Cortex of kidney (tissue), 1 donor: ENCODE measurements at places on chromosomes 5 and 9.

DNA sequence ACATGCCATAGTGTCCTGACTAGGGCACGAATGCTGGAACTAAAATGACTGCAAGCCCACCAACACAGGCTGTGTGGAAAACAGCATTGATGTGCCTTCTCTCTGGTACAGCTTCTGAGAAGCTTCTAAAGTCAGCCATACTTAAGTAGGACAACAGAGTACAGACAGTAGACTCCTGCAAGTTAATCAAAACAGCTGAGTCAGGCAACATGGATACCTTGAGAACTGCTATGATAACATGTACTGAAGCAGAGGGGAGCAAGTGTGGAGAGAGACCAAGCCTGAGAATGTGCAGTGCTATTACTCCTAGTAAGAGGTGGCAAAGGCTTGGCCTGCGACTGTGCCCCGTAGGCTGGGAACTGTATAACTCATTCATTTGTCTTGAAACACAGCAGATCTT is 2.5 kb downstream of the ISCA1 start:
- no peak for DNase-seq

DNA sequence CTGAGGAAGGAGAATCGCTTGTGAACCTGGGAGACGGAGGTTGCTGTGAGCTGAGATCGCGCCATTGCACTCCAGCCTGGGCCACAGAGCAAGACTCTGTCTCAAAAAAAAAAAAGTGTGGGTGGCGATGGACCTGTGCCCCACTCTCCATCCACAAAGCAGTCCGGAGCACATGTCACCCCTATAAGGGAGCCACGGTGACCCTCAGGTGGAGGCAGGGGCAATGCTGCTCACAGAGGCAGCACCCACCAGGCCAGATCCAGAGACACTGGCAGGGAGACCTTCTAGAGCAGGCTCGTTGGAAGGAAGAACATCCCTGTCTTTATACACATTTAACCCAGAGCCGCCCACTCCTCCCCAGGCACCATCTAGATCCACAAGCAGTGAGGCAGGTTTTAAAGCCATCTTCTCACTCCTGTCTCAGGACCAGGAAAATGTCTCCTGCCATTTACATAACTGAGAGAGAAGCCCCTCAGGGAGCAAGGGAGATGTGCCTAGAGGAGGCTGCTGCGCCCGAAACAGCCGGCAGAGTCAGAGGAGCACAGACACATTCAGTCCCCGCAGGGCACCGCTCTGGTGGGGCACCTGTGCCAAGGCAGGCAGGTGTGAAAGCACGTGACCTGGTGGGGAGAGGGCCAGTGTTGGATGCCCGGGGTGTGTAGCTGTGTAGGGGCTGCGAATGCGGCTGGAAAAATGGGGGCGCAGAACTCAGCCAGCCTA is 31.6 kb upstream of the ADAMTS2 start:
- no peak for DNase-seq

DNA sequence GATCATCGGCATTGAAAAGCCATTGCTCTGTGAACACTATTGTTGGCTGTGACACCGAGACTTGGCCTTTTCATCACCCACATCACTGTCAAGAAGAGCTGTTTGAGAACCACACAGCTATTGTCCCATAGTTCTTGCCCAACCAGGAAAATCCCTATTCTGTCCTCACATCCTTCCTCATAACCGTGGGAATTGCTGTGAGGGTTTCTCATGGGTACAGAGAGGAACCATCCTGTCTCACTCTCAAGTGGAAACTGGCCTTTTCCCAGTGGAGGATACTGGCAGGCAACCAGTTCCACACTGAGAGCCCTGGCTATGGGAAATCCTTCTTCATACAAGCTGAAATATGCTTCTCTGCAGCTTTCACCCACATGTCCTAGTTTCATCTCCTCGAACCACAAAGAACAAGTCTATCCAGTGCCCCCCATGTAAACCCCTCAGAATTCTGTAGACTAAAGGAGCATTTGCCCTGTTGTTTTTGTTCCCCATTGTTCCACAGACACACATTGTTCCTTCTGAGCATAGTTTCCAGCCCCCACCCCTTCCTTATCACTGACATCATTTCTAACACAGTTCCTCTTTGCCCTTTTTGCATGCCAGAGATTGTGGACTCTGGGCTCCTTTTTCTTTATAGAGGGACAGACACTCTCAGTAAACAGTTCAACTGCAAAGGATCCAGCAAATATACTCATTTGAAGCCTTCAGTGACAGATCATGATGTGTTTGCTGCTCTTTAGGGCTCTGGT is 57.8 kb upstream of the C5orf46 start:
- DNase-seq: no peak

- DNase-seq: no peak
These were observed 126.0 kb downstream of the SLIT3 start for GRCh38 chr5:169174923-169175322.

DNA sequence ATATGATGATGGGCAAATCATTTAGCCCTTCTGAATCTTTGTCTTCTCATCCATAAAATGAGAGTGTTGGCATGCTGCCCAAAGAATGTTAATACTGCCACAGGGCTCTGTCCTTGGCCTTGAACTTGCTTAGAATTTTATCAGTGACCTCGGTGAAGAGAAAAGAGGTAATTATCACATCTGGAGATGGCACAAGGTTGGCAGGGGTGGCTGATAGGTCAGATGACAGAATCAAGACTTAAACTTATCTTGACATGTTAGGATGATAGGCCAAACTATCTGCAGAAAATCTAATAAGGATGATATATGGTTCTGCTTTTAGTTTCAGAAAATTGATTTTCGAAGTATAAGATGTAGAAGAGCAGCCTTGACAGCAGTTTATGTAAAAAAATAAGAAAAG is 599.1 kb upstream of the CLINT1 start:
- no peak for DNase-seq

DNA sequence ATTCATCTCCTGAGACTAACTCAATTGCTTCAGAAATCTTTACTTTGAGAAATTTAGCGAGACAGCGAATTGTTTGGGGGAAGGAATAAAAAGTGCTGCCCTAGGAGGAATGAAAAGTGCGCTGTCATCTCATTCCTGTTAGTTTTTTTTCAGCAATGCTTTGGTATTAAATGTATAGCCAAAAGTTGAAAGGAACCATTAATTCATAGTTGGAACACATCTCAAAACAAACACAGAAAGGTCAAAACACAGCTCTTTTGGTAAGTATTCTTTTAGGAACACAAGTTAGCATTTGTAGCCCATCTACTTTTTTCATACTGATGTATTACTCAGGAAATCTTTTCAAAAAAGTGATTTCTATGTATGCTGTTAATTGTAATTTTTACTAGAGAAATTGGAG is 109.1 kb downstream of the NNT start:
- DNase-seq: no peak

DNA sequence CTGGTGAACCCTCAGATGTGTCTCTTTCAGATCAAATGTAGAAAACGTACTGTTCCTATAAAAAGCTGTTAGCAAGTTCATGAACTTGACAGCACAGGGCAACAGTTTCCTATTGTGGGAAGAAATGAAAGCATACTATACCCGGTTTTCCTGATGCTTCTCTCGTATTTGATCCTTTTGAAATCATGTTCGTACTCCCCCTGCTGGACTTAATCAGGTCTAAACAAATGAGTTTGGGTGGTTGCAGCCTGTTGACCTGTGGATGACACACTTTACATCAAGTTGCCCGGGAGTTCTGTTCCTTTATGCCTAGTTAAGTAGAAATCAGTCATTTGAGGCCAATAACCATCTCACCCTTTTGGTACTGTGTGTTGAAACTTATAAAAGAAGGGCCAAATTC is 1992.3 kb downstream of the MAT2B start:
- DNase-seq: no peak

DNA sequence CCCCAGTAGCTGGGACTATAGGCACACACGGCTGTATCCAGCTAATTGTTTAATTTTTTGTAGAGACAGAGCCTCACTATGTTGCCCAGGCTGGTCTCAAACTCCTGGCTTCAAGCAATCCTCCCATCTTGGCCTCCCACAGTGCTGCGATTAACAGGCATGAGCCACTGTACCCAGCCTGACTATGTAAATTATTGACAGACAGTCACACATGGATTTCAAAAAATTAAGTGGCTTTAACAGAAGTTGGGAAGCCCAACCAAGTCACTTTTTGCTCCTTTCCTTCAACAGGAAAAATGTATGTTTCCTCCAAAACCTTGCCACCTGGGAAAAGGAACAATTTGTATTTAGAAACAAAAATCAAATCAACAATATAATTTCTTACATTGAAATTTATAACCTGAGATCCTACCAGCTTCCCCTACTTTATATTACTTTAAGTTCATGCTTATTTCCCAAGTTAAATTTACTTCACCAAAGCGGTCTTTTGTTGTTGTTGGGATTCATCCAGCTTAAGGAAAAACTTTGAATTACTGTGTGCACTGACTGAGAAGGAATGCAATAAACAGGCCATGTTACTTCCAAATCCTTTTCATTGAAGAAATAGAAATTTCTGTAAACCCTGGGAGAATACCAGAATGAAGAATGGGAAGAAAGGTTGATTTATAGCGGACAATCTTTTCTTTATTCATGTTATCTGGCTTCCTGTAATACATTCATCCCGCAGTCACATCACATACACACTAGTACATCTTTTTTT is 8.6 kb downstream of the PCA3 start:
- DNase-seq: no peak

DNA sequence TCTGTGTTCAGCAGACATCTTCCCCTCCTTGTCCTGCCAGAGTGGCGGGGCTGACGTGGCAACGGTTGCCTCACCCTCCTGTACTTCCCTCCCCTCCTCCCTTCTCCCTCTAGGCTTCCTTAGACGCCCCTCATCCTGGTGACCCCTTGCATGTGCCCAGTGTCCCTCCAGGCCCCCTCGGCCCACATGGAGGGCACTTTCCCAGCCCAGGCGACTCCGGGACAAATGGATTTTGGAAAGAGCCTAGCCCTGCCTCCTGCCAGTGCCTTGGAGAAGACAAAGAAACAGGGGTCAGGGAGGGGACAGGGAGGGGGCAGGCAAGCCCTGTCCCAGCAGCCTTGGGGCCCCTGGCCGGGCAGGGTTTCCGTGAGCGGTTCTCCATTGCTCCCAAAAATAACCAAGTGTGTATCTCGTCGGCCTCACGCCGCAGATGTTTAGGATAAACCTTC is 38.3 kb upstream of the NEURL1B start:
- DNase-seq: no peak

GRCh38 chr9:536597-537511 is 304.6 kb upstream of the DMRT1 start:
- no peak for DNase-seq

DNA sequence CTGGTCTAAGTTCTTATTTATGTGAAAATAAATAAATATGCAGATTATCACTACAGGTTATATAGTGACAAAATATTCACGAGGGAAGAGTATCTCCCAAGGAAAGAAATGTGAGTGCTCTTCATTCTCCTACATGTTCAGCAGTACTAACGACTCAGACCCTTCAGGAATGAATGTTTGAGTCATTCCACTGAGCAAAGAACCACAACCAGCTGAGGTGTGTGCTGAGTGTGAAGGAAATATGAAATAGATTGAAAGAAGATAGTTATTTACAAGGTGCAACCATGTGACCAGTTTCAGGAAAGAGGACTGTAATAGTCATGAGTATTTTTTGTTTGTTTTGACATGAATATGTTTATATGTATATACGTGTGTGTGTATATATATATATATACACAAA is 228.7 kb downstream of the TUSC1 start:
- no peak for DNase-seq

DNA sequence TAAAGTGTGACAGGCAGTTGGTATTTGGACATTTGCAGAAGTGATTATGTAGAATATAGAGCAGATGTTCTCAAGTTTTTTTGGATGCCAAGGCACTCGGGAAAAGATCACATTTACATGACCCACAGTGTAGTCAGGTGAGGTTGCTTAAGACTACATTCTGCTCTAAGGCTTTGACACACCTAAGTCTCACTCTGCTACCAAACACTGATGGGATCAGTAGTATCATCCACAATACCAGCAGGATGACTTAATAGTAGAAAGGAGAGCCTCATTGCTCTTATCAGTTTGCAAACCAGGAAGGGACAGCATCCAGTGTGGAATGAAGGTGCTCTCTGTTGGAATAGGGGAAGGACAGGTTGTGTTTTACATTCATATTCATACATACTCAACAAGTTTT is 2.5 kb upstream of the SPATA31D1 start:
- DNase-seq: no peak

DNA sequence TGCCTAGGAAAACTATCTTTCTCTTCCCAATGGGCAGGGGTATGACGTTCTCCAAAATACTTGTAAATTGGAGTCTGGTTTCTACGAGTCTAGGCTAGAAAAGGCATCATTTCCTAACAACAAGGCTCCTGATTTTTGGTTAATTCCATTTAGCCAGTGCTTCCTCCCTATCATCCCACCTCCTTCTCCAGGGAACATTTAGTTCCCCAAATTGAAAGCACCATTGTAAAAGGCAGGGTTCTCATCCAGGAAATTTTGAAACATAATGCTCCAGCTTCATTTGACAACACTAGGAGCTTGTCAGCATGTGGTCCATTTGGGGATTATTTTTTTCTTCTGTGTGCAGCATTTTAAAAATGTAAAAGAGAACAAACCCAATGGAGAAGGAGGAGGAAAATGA is 256.5 kb upstream of the GRIA1 start:
- DNase-seq: no peak

GRCh38 chr9:134405527-134405926 is 79.3 kb downstream of the RXRA start:
- no peak for DNase-seq

- DNase-seq: no peak
These were observed 593.4 kb upstream of the TUSC1 start for GRCh38 chr9:26271495-26272122.

GRCh38 chr5:140145818-140146522 is 20.2 kb downstream of the IGIP start:
- no peak for DNase-seq

GRCh38 chr9:131650254-131650653 is 89.6 kb downstream of the RAPGEF1 start:
- DNase-seq: no peak

DNA sequence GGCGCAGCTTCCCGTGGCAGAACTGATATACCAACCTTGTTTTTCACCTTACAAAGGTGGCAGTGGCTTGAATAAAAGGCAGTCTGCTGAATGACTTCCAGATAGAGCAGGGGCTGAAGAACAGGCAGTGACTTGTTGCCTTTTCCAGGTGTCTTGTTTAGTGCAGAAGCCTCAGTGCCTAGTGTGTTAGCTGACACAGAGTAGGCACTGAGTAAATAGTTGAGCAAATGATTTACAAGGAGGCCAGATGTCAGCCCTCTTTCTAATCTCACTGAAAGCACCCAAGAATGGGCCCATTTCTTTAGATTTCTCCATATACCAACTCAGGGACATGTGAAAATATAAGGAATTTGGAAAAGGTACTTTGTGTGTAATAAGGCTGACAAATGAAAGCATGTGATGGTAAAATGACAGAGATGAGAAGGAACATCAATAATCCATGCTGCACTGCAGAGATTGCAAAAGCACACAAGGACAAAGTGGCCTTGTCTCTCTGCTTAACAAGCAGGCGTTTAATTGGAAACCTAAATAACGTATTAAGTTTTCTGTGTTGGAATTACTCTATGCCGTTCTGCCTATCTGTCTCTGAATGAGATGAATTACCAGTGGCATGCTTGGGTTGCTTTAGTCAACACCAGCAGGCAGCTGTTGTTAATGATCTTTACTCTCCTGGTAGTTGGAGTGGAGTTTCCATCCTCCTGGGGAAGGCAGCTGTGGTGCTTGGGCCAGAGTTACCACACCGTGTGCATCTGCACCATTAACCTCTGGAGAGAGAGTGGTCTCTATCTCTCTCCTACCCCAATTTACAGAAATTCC is 360.1 kb upstream of the C9orf72 start:
- DNase-seq: no peak
